ENCODE measurements at places on chromosomes 1 and 21.

DNA sequence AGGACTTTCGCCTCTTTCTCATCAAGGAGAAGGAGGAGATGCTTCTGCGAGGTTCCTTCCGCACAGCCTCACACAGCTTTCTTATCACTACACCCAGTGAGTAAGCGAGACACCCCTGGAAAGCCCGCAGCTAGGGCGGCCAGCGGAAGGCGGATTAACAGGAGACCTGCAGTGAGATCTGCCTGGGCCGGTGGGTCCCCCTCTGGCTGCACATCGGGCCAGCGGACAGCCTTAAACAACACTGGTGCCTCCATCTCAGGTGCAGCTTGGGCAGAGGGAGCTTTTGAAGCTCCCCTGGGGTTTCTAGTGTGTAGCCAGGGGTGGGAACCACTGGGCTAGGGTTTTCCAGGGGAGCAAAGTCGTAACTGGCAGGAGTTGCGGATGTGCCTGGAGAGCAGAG, 17.5 kb upstream of the MTARC1 start:
- DNase-seq, result no peak

GRCh38 chr1:186965847-186966246, 137.1 kb downstream of the PLA2G4A start:
- DNase-seq, result no peak

DNA sequence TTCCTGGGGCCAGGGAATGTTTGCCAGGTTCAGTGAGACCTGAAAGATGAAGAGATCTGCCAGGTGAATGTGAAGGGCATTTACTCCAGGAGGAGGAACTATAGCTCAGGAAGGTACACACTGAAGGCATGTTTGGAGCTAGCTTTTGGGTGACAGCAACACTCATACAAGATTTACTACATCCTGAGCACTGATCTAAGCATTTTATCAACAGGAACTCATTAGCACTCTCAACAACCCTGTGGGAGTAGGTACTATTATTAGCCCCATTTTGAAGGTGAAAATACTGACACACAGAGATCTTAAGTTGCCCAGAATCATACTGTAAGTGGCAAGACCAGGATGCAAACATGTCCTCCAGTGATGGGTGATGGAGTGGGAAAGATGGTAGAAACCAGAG, 6.7 kb downstream of the GADD45A start:
- DNase-seq, result no peak

DNA sequence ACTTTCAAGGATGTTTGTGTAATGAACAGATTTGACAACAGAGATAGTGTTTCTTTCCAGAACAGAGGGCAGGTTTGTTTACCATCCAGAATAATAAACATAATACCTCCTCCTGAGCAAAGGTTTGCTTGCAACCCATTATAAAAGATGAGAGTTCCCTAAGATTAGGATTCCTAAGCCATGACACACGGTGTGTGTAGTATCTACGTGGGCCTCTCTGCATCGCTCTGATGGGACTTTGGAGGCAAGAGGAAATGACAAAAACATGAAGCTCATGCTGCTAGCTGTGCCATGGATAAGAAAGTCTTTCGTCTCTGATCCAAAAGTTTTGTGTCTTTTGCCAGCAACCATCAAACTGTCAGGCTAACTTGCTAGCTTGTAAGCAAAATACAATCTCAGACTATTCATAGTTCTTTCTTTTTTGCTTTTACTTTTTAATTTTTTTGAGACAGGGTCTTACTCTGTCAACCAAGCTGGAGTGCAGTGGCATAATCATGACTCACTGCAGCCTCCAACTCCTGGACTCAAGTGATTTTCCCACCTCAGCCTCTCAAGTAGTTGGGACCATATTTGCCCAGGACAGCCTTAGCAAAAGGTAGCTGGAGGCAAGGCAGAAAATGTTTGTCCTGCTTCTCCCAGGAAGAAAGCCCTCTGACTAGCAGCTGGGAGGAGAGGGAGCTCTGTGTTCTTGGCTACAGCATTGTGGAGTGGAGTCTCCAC, 81.1 kb downstream of the LHX4 start:
- no peak for DNase-seq

DNA sequence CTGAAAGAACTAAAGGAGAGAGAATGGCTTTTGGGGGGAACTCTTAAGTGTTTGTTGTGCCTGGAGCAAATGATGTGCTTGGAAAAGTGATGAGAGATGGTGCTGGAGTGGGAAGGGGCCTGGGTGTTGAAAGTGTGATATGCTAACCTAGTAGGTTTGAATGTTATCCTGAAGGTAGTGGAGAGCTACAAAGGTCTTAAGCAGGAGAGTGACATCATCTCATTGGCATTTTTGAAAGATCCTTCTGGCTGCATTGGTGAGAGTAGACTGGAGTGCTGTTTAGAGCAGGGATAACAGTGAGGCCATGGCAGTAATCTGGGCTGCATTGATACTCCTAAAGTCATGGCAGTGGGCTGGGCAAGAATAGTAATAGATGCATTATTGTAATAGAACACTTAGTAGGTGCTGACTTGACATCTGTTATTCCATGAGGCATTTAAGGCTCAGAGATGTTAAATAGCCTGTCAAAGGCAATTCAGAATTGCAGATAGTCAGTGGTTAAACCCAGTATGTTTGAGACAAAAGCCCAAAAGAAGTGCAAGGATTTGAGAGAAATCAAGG, 44.5 kb downstream of the MDM4 start:
- no peak for DNase-seq

GRCh38 chr1:55723001-55723400, 507.8 kb upstream of the USP24 start:
- no peak for DNase-seq

GRCh38 chr1:67376381-67376780, 53.8 kb downstream of the SERBP1 start:
- DNase-seq, result peak; percentile 64

DNA sequence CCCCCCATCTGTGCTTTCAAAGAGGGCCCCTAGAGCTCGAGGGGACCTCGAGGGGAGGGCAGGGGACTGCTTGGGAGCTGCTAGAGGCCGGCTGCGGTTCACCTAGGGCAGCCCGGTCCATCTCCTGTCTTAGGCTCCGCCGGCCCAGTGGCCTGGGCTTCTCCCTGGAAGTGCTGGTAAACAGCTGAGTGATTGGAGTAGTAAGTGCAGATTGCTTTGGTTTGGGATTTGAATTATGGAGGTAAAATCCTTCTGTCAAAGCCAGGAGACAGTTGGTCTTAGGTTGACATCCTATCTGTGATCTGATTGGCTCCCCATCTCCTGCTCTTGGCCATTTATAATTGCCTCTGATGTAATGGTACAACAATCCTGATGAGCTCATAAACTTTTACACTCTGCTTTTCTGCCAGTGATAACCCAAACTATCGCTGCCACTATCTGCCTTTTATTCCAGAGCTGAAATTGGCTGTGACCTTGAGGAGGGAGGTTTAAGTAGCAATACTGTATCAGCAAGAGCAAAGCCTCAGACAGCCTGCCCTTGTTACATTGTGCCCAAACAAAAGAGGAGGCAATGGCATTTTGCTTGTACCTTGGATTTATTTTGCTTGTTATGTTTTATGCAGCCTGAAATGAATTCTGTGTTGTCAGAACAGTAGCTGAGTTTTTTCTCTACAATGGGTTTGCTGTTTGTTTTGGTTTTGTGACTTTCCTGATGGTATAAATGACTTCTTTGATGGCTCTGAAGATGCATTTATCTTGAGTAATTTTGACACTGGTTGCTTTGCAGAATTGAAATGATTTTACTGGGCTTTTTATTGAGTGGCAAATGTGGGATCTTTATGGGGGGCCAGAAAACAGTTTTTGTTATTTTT, 2.4 kb downstream of the ARID1A start:
- peak; percentile 39 for DNase-seq

DNA sequence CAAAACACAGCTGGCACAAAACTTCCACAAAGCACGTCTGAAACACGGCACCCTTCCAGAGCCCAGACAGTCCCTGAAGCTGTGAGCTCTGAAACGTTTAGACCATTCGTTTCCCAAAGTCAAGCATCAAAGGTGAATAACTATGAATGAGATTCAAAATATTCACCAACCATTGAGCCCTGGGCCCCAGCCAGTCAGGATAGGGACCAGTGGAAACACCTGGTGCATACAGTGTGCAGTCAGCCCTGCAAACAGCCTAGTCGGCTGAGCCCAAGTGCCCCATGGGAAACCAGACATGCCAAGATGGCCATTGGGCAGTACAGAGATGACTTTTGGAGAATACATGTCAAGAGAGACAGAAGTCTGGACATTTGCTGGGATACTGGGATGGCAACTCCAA, 90.4 kb upstream of the EDN2 start:
- no peak for DNase-seq

DNA sequence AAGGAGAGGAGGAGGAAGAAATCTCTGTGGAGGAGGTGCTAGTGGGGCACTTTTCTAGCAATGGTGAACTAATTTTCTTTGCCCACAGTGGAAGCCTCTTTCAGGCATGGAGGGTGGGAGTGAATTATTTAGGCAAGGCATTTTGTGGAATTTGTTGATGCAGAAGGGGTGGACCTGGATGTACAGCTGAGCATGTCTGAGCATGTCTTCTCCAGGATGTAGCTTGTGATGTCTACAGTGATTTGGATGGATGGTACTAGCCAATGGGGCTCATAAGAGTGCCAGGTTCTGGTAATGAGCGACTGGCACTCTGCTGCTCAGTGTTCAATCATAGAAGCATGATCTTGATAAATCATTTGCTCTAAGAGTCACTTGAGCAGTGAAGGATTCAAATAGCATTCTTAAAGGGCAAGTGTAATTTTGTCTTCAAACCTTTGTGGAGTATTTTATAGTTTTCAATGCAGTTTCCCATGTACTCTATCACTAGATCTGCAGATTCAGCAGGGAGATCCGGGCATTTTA, 153.9 kb upstream of the LMO4 start:
- DNase-seq, result no peak

DNA sequence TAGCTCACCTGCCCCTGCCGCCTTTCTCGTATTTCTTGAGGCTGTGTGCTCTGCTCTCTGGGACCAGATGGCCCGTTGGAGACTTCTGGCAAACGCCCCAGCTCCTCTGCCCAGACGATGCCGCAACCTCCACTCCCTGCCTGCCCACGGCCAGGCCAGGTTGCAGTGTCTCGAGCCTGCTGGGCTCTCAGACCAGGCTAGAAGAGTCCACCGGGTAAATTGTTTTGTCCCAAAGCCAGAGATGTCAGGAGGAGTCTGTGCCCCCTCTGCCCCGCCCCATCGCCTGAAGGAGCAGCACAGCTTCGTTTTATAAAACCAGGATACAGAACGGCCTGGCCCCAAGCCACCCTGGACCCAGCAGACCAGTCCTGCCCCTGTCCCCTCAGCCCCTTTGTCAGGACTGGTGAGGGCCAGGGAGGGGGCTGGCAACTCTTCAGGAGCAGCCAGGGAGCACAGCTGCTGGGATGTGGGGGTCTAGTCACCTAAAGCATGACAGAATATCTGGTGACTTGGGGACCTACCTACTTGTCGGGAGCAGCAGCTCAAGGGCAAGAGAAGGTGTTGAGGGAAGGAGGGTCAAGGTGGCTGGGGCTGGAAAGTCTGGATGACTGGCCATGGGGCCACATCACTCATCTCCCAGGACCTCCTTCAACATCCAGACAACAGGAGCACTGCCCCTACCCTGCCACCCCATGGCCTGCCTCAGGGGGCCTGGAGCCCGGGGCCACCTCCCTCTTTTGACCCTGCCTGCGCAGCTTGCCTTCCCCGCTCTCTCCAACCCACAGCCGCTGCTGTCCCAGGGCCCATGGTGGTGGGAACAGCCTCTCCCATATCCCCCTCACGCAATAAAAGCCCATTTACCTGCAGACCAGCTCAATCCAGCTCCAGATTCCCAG, 33.9 kb upstream of the LBR start:
- peak; percentile 65 for DNase-seq

DNA sequence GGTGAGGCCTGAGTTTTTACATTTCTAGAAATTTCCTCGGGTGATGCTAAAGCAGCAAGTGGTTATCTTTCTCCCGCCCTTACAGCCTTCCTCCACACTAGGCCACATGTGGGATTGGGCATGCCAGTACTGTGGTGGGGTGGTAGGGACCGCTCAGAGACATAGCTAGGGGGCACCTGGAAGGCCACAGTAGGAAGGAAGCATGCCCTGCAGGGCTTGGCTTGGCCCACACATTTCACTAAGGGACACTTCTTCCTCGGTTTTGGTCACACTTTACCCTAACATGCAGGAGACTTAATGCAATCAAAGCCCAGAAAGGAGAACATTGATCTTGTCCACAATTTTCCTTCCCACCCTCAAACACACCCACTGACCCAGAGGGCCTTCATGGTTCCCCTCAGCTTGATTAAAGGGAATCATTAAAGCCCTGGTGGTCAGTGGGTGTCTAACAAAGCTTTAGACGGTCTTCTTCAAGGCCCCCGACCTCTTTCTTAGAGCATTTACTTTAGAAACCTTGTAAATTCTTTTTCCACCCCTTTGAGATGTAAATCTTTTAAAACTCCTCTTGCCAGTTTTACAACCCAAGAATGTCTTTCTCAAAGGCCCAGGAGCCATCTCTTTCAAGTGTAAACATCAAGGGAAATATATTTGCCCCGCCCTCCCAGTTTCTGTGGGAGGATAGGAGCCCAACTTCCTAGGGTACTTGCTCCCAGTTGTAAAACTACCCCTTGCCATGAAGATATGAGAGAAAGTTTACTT, 246.4 kb upstream of the PTBP2 start:
- no peak for DNase-seq

DNA sequence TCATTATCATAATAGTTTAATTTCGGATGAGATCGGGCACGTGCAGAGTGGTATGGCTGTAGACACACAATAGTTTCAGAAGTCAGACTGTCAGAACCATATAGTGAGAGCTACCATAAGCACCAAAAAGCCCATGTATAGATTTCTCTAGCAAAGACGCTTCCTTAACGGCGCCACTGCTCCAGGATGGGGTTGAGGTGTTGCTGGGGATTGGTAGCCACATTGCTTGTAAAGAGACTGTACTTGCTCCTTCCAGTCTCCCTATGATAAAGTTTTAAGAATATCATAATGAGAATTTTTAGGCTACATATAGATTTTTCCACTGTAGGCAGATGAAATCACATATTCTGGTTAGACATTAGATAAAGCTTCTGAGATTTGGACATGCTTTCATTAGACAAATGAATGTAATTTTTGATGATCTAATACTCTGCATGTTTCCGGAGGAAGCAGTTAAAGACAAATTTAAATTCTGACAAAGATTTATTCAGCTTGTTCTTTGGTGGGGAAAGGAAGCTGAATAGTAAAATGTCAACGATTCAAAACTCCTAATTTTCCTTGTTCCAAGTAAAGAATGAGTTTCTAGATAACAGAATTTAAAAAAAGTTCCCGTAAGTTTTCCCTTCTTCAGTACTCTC, 77.7 kb downstream of the MAP3K7CL start:
- no peak for DNase-seq

- no peak for DNase-seq
These were observed 90.5 kb upstream of the TLR5 start for GRCh38 chr1:223233410-223234169.

- DNase-seq, result no peak
These were observed 191.4 kb downstream of the AMY1C start for GRCh38 chr1:103941086-103941485.

GRCh38 chr1:37250371-37250770, 216.1 kb upstream of the GRIK3 start:
- DNase-seq, result no peak

GRCh38 chr1:20590306-20590777, 1.4 kb downstream of the CDA start:
- DNase-seq, result no peak

- DNase-seq, result no peak
These were observed 285.8 kb upstream of the NEGR1 start for GRCh38 chr1:72568113-72568512.

- peak; percentile 75 for DNase-seq
These were observed 5.2 kb downstream of the CAPN9 start for GRCh38 chr1:230752407-230752806.
